ENCODE measurements at places on chromosomes 16 and 17.

DNA sequence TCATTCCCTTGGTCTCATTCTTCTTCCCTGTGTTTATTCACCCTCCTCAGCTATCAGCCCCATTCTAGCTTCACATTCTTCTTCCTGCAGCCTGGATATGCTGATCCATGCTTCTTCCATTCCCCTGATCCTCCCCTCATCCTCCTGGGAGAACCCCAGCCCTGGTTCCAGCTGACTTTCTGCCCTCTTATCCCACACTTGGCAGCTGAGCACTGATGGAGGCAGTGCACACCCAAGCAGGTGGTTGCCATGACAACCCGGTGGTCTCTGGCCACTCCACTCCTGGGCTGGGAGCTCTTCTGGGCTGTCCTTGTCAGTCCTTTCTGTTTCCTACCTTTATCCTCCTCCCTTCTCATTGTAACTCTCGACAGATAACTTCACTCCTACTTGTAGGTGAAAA is 16.7 kb upstream of the TUBG2 start:
- no peak for DNase-seq

DNA sequence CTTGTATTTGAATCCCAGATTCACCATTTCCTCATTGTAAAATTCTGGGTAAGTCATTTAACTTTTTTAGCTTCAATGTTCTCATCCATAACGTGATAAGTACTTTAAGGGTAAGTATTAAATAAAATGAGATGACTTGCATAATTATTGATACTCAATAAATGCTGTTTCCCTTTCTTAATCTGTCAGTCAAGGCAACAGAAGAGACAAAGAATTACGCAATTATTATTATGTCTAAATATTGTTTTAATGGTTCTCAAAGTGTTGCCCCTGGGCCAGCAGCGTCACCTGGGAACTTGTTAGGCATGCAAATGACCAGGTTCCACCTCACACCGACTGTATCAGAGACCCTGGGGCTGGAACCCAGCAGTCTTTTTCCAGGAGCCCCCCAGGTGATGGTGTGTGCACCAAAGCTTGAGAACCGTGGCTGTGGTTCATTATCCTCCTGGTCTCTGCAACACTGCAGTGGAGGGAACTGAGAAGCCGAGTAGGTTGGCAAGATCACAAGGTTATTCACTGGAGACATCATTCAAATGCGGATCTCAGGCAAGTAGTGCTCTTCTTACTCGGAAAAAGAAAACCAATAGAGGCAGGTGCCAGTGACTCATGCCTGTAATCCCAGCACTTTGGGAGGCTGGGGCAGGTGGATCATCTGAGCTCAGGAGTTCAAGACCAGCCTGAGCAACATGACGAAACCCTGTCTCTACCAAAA is 43.5 kb downstream of the LYRM9 start:
- no peak for DNase-seq

DNA sequence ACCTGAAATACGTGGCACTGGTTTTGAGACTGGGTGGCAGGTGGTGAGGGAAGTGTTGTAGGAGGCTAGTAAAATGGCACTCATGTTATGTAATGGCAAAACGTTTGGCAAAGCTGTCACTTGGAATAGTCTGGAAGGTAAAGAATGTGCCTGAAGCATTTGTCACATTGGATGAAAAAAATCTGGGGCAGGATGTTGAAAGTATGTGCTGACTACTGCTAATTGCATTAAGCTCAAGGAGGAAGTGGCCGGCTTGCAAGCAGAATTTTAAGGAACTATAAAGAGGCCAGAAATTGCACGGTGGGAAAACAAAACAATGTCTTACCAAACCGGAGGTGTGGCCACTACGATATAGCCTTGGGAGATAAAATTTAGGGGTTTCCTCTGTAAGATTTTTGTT is 26.6 kb upstream of the NLRP1 start:
- no peak for DNase-seq

- no peak for DNase-seq
Measured at GRCh38 chr17:65618516-65618915, 57.1 kb upstream of the AXIN2 start.

DNA sequence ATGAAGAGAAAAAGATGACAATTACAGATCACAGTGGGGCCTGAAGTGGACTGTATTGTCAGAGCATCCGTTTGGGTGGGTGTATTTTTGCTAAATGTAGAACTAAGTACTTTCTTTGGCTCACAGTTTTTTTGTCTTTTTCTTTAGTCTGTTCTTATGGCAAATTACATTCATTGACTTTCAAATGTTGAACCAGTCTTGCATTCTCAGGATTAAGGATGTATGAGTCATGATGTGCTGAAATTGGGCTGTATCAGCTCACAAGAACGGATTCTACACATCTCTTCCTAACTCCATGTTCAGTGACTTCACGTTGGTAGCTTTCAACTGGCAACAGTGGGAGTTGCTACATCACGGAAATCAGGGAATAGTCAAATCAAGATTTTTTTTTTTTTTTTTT is 66.5 kb downstream of the TEX2 start:
- DNase-seq = no peak

DNA sequence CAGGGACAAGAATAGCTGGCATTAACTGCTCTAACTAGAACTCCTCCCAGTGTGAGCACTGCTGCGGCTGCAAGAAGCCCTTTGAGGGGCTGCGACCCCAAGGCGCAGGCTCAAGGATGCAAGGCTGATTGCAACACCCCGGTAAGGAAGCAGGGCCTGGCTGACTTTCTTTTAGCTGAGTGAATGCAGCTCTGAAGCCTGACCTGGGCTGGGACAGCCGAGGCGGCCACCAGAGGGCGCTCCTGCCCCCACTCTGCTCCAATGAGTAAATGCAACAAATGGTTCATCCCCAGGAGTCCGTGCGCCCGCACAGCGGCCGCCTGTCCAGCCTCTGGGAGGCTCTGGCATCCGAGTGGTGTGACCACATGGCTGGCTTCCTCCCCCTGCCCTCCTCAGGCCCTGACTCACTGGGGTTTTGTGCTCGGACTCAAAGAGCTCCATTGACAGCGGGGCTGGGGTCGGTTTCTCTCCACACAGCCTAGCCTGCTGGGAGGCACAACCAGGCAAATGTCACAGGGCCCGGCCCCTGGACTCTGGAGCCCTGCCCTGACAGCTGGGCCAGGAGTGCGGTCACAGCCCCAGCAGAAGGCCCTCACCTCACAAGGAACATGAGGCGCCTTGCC is at the start of gene SMIM5:
SMIM5 (plus strand) TSS at position 572 of the 623 bp plus-strand sequence. CDS start 6,768 bp downstream, outside the sequence.
- DNase-seq = peak; percentile 98

GRCh38 chr17:32878211-32878610 is 1.3 kb upstream of the MYO1D start:
- no peak for DNase-seq

DNA sequence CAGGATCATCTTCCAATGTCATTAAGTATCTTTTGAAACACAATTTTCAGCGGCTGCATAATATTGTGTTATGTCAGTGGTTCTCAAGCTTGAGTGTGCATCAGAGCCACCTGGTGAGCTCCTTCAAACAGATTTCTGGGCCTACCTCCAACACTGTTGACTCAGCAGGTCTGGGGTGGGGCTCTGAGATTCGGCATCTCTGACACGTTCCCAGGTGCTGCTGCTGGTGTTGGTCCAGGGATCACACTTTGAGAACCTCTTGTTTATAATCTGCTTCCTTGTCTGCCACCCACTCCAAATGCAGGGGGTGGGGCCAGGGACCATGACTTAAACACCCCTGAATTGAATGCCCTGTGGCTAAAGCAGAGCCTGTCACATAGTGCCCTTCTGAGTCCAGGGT is 73.8 kb upstream of the HNF1B start:
- DNase-seq = peak; percentile 41

DNA sequence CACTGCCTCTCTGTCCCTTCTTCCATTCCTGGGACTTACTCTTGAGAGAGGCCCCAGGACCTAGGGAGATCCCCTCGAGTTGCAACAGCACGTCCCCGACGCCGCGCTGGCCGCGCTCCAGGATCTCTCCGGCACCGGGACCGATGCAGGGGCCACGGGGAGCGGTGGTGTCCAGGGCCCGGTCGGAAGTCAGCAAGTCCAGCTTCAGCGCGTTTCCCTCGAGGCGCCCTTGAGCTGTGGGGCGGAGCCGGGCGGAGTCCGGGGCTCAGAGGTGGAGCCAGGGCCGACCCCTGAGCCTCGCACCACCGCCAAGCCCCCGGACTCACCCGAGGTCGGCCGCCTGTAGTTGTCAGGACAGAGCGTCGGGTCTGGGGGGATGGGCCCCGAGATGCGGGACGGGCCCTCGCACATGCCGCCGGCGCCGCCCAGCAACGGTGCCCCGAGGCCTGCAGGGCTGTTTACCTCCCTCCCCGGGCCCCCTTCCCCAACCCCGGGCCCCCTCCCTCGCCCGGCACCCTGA is 458 bp downstream of the ENKD1 start:
- DNase-seq = peak; percentile 34

DNA sequence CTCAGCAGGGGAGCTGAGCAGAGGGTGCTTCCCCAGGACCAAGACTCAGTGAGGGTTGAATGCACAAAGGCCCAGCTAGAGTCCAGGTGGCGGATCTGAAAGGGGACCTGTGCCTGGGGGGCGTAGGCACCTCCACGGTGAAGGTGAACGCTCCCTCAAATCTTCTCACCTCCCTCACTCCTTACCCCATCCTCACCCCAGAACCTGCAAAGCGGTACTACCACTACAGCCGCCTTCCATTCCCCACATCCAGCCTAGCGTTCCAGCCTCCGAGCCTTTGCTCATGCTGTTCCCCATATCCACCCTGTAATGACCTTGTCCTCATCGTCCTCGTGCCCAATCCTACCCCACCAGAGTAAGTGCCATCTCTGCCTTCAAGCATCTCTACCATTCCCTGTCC is 30.6 kb downstream of the TRPV3 start:
- DNase-seq = no peak

DNA sequence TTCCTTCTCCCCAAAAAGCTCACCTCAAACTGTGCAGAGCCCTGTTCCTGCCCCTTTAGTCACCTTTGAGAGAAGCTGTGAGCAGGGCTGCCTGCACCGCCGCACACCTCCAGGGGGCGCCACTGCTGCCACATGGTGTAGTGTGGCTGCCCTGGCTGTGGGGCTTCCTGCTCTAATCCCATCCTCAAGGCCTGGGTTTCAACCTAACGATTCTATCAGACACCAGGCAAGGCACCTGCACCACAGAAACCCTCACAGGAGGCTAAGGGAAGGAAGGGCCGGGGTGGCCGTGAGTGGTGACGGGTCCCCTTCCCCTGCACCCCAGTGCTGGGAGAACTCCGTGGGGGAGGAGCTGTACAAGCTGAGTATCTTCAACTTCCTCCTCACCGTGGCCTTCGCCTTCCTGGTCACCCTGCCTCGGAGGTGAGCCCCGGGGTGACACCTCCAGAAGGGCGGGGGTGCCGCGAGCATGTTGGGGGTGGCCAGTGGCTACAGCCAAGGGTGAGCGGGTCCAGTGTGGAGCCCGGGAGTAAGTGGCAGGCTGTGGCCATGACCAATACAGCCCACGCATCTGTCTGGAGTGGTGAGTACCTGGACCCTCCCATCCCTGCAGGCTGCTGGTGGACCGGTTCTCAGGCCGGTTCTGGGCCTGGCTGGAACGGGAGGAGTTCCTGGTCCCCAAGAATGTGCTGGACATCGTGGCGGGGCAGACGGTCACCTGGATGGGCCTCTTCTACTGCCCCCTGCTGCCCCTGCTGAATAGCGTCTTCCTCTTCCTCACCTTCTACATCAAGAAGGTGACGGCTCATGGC is 7.0 kb downstream of the TMC8 start:
- DNase-seq = no peak

GRCh38 chr17:4768298-4768697 is 3.4 kb upstream of the TM4SF5 start:
- no peak for DNase-seq

DNA sequence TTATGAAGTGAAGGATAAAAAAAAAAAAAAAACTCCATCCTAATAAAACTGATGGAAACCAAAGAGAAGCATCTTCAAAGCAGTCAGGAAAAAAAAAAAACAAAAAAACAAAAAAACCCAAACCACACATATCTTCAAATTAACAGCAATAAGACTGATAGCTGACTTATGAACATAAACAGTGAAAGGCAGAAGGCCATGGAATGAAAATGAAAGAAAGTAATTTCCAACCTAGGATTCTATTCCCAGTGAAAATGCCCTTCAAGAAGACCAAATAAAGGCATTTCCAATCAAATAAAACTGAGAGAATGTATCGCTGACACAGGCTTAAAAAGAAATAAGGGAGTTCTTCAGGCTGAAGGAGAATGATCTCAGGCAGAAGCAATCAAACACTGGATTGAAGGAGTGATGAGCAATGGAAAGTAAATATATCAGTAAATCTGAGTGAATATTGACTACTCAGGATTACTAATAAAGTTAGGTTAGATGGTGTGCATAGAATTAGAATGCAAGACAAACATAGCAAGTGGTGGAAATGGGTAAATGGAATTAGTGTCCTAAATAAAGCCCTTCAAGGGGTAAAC is 92.1 kb downstream of the USP31 start:
- DNase-seq = no peak

GRCh38 chr17:33595828-33596227 is 302.7 kb upstream of the ASIC2 start:
- DNase-seq = no peak

GRCh38 chr17:4505187-4505586 is 6.5 kb downstream of the SPNS2 start:
- DNase-seq = no peak

DNA sequence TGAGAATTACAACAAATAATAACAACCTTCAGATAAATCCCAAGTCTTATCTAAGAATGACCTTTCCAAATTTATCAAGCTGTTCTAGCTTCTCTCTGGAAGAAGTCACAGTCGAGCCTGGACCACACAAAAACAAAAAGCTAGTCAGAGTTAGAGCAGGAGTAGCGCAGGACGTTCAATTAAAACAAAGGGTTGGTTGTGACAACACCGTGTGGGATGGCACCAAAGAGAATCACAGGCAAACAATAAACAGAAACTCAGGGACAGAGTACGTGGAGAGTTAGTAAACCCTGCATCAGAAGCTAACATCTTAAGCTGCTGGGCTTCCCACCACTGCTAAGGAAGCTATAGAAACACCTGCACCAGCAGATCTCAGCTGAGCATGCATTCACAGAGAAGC is 23.8 kb downstream of the ARHGAP17 start:
- DNase-seq = no peak

DNA sequence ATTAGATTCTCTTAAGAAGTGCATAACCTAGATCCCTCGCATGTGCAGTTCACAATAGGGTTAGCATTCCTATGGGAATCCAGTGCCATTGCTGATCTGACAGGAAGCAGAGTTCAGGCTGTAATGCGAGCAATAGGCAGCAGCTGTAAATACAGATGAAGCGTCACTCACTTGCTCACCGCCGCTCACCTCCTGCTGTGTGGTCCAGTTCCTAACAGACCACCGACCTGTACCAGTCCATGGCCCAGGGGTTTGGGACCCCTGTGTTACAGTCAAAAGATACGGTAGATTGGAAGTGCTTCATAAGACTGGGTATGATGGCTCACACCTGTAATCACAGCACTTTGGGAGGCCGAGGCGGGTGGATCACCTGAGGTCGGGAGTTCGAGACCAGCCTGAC is 2.8 kb downstream of the STAT5A start:
- DNase-seq = no peak

DNA sequence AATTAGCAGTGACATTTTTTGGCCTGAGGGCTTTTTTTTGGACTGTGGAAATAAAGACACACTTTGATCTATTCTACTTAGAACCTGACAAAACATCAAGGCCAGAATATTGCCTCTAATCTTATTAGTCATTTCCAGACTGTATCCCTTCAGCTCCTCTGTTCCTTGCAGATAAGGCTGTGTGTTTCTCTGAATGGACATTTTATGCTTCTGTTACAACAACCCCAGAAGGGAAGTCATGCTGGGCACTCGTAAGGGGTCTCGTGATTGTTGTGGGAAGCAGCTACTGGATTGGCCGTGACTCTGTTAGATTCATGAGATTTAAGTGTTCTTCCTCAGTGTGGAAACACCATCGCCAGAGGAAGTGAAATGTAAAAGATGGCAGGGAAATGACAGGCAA is 31.6 kb upstream of the HS3ST2 start:
- no peak for DNase-seq
